ENCODE measurements at places on chromosomes 11 and 22.

- no peak for DNase-seq
These were observed 5.5 kb upstream of the SHISA8 start for GRCh38 chr22:41920271-41920976.

- no peak for DNase-seq
These were observed 10.8 kb downstream of the PANX1 start for GRCh38 chr11:94139416-94139815.

GRCh38 chr11:128720522-128720985, 26.7 kb downstream of the FLI1 start:
- DNase-seq = no peak

DNA sequence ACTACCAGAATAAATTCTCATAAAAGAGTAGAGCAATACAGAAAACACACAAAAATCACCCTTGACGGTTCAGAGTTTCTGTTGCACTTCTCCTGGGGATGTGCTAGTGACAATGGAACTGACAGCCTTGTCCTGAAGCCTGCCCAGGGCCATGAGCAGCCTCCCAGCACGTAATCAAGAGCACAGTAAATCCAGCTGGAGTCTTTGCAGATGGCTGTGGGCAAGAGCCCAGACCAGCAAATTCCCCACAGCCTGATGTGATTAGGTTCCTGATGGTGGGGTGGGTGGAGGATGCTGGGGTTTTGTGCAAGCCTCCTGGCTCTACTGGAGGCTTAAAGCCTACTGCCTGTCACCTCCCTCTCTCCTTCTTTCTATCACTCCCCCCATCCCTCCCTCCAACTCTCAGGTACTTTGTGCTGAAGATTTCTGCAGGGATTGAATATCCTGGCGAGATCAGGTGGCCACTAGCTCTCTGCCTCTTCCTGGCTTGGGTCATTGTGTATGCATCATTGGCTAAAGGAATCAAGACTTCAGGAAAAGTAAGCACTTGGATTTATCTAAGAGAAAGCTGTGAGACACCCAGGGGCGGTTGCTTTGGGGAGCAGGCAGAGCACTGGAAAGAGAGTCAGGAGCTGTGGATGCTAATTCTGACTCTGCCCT, 18.1 kb downstream of the SLC6A5 start:
- no peak for DNase-seq

DNA sequence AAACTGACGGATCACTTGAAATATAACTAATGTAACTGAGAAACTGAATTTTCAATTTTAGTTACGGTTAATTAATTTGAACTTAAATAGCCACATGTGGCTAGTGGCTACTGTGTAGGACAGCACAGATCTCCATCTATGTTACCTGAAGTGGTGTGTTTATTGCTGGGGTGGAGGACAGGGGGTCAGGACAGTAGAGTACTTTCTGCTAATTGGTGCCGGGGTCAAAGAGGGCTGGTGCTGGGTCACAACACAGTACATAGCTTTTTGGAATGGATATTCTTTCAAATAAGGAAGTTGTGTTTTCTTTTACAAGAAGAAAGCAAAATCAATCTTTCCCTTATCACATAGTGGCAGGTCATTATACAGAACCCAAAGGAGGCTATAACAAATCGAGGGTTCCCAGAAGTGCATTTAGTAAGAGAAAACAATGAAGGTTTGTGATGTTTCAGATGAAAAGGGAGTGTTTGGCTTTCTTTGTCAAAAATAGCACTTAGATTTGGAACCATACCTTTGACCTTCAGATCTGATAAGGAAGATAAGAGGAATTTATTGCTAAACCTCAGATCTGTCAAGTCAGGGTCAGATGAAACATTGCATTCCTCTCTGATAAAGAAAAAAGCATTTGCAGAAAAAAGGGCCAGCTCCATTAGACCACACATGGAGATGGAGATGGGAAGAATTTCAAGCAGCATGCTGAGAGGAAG, 384.5 kb downstream of the AASDHPPT start:
- no peak for DNase-seq

GRCh38 chr11:46299451-46299961, 22.0 kb downstream of the CREB3L1 start:
- no peak for DNase-seq

DNA sequence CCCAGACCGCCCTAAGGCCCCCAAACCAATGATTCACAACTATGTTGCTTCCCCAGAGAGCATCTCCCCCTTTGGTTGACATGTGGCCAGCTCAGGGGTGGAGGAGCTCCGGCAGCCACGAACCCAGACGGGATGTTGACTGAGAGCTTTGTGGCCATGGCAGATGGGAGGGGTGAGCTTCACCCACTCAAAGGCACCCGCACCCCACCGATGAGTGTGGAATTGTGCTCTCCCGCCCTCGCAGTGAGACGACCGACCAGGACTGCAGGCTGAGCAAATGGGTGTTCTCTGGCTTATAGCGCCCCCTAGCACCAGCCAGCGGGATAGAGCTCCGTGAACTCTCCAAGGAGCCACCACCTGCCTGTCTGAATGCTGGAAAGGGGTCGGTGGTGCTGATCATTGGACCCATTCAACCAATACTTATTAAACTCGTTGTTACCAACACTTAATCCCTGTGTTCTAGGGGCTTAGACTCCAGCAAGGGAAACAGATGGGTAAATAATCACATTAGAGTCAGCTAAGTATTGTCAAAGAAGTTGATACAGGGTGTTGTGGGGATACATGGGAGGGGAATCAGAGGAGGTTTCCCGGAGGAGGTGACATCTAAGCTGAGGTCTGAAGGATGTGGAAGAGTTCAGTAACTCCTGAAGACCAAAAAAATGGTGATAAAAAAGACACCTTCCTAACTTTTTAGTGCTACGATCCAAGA, 4.5 kb upstream of the TIMP3 start:
- DNase-seq = peak; percentile 53

GRCh38 chr22:26906464-26906863, 249.1 kb downstream of the MIAT start:
- DNase-seq = no peak

DNA sequence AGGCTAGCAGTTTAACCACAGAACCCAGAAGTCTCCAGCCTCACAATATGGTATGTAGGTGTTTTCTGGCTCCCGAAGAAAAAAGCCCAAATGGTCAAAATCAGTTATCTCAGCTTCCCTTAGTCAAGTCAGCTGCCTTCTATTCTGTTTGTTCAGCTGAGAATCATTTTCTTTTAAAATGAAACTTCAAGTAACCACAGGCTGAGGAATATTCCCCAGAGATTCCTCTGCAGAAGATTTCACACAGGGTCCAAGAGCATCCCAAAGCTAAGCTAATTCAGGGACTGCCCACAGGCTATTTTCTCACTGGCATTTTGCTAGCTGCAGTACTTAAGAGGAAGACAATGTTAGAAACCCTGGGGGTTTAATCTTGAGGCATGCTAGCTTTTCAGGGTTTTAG, 977.0 kb upstream of the CHORDC1 start:
- DNase-seq = no peak

DNA sequence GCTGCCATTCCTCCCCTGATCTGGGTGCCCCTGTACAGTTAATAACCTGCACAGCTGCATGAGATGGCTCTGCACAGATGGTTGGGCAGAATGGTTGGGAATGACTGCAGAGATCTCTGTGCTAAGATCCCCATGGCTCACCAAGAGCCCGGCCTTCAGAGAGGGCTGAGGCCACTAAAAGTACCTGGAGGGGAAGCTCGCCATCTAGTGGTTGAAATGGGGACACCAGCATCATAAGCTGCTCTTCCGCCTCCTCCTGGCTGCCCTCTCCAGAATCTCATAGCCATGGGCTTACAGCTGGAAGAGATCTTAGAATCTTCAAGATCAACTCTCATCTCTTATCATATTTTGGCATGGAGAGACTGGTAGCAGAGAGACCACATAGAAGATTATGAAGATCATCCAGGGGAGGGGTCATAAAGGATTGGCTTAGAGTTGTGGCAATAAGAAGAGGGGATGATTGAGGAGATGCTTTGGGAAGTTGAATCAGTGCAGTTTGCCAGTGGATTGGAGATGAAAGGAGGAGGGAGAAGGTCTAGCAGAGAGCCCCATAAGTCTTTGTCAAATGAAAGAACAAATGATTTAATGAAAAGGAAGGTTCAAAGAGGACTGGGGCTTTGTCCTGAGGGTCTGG, 22.0 kb upstream of the TLCD5 start:
- no peak for DNase-seq

DNA sequence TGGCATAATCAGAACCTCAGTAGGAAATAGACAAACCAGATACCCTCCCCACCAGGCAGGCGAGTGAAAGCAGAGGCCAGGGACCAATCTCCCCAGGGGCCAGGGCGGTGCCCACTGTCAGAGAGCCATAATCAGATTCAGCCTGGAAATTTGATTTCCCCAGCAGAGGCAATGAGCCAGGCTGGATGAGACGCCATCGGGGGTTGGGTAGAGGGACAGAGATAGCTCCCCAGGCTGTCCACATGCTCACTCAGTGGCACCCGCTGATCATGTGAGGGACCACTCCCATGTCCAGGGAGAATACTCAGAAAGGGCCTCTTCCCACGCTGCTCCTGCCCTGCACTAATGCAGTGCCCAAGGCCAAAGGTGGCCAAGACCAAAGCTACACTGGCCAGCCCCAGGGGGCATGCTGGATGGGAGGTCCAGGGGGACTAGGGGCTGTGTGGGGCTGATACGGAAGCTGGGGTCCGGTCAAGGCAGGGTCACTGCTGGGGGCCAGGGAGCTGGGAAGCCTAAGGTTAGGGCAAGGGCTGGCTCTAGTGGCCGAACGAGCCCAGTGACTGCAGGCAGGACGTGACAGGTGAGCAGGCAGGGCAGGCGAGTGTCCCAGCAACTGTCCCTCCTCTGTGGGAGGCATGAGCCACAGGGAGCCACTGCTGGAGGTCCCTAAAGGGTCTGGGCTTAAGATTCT, 19.8 kb downstream of the ARVCF start:
- no peak for DNase-seq

GRCh38 chr11:35682230-35683173, 19.9 kb downstream of the TRIM44 start:
- DNase-seq = no peak

DNA sequence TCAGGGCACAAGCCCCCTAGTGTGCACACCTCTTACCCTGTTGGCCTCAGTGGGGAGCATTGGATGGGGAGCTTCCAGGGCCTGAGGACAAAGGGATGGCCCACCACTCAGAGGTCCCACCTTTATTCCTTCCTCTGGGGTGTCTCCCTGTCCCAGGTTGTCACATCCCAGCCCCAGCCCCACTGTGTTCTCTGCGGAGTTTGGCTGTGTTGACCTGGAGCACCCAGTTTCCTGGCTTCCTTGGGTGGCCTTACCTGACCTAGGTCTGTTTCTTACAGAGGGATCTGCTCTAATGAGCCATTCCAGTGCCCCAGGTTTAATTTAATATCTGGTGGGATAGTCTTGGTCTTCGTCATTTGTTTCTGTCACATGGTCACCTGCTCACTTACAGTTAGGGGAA, 38.8 kb upstream of the HORMAD2 start:
- DNase-seq = no peak

GRCh38 chr11:3859373-3859881, 4.0 kb downstream of the STIM1 start:
- DNase-seq = no peak

GRCh38 chr11:116472651-116473050, 300.1 kb downstream of the BUD13 start:
- no peak for DNase-seq

- DNase-seq = no peak
These were observed 35.3 kb downstream of the LDHAL6A start for GRCh38 chr11:18490736-18491485.

GRCh38 chr22:36548606-36549005, 19.6 kb upstream of the EIF3D start:
- DNase-seq = no peak

- DNase-seq = peak; percentile 22
These were observed 40.9 kb downstream of the ZC3H12C start for GRCh38 chr11:110134110-110134509.

DNA sequence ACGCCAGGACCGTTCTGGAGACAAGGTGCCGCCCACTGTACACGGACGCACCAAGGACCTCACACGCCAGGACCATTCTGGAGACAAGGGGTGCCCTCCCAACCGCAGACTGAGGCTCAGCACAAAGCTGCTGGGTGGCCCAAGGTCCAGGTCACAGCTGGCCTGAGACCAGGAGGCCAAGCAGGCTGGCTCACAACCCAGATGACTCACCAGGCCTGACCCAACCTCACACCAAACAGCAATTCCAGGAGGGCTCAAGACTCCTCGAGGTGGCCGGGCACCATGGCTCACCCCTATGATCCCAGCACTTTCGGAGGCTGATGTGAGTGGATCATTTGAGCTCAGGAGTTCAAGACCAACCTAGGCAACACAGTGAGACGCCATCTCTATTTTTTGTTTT, 14.8 kb downstream of the BRD1 start:
- no peak for DNase-seq

- no peak for DNase-seq
These were observed 522.8 kb upstream of the LUZP2 start for GRCh38 chr11:23974051-23974450.

DNA sequence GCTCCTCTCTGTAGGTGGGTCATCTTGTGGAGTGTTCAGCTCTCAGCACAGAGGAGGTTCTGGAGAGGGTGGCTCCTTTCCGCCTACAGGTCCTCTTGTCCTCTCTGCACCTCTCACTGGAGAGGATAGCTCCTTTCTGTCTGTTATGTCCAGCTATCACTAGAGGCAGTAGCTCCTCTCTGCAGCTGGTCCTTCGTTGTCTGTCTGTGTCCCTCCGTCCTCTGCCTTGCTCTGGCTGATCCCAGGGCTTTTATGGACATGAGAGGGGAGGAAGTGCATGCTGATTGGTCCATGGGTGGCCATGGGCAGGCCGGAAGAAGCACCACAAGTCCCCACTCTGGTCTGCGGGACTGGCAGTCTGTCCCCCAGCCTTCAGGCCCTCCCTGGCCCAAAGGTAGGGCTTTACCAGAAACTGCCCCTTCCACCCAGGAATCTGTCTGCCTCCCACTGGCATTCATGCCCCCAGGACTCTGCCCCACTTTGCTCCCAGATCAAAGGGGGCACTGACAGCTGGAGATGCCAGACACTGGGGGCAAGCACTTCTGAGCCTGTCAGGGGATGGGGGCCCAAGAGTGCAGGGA, 38.6 kb upstream of the CALCB start:
- DNase-seq = no peak

DNA sequence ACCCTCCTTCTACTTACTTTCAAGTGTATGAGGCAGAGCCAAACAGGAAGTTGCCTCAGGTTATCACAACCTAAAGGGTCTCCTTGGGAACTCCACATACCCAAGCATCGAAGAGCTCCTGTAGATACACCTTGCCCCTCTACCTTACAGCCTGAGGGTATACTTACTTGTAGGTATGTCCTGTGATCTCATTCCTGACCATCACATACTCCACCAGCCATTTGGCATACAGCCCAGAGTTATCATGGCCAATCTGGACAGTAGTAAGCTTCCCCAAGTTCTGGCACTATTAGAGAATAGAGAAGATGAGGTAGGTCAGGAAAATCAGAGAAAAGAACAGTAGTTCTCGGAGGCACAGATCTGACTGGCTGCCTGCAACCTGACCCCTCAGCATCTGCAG, 53.4 kb upstream of the SCUBE2 start:
- no peak for DNase-seq

DNA sequence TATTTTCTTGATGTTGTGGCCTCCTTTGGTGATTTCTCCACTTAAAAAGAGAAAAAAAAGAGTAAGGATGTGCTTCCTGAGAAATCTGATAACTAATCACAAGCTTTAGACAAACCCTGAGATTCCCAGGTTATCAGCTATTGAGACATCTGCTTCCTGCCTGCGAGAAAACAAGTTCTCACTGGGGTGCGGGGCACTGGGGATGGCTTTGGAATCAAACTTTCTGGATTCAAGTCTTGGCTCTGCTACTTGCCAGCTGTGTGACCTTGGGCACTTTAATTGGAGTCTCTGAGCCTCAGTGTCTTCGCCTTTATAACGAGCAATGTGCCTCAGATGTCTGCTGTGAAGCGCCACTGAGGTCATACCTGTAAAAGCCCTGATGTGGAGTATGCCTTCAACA, 152.5 kb upstream of the NAV2 start:
- DNase-seq = no peak

- DNase-seq = no peak
These were observed 116.9 kb downstream of the SOX6 start for GRCh38 chr11:16239141-16240105.
